ENCODE measurements at places on chromosomes 11 and 22.

DNA sequence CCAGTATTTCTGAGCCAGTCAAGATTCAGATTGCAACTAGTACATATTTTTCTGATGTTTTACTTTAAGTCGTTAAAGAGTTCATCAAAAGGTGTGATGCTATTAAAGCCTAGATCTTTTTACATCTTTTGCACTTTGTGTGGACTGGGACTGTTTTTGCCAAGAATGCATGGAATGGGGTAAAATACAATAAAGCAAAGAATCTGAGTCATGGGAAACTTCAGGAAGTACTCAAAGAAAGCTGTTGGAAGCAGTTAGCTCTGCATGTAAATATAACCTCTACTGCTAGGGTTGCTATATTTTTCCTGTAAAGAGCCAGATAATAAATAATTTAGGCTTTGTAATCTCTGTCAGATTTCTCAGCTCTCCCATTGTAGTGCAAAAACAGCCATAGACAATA, 20.9 kb downstream of the ATXN10 start:
- peak; percentile 48 for DNase-seq

DNA sequence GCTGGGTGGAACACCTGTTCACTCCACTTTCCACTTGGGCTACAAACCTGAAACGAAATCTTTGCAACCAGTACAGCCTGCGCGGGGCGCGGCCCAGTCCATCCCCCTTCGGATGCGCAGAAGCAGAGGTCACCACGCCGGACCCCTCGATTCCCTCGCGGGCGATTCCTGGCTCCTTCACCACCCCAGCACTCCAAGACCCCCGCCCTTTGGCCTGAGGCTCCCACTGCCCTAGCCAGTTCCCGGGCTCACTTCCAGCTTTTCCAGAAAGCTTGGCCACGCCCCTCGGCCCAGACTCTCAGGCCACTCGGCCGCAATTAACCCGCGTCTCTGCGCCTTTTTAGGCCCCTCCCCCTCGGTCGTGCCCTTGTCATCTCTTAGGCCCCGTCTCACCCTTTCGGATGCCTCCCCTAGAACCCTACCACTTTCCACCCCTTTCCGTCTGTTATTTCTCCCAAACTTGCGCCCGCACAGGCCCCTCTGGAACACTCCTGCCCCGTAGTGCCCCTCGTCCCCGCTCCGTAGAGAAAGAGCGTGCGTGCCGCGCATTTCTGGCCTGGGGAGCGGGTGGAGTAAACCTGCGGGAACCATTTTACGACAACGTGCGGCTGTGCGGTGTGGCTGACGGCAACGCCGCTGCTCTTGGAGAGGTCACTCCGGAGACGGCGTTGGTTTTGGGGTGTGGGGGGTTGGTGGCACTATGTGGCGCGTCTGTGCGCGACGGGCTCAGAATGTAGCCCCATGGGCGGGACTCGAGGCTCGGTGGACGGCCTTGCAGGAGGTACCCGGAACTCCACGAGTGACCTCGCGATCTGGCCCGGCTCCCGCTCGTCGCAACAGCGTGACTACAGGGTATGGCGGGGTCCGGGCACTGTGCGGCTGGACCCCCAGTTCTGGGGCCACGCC, at the start of gene DLAT:
Gene DLAT, plus strand, starts transcription at position 636 of the 906 bp plus-strand sequence. Its CDS starts 65 bp downstream, at position 701.
- peak; percentile 82 for DNase-seq

DNA sequence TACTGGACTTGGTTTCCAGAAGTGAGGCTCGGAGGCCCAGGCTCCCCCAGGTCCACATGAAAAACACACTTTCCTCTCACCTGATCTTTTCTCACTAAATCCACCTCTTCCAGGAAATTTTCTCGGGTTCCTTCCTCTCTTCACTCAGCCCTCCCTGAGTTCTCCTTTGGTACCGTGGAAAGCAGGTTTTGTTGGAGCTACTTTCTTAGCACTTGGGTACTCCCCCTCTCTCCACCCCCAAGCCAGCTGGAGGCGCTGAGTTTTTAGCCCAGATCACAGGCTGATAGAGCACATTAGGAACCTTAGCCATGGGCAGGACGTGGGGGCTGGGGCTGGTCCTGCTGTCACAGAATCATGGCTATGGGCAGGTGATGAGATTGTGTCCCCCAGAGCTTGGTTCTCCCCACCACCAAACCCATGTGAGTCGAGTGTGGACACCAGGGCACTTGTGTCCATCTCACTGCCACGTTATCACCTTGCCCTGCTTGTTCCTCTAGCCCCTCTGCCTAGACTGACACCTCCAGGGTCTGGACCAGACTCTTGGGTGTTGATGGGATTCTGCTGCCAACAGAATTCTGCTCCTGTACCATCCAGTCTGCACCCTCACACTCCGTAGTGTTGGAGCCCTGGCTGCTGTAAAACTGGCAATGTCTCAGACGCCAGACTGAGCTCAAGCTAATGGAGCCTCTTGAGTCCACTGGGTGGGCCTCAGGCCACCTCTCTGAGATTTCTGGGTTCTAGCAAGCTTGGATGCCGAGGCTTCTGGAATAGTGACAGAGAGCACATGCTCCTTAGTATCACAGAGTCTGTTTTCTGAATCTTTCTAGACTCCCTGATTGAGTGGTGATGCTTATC, 74.9 kb upstream of the NARS2 start:
- no peak for DNase-seq

GRCh38 chr22:46561435-46561905, 24.1 kb upstream of the CELSR1 start:
- DNase-seq, result peak; percentile 28

- DNase-seq, result no peak
These were observed 3.7 kb downstream of the YWHAH start for GRCh38 chr22:31948002-31948401.

GRCh38 chr11:95254131-95254704, 23.2 kb upstream of the SESN3 start:
- peak; percentile 57 for DNase-seq

Data from M059J (cell line).